Naive thymus-derived CD4-positive, alpha-beta T cell (primary cell): ENCODE measurements at places on chromosomes 16 and 17. TPM values are rescaled to one million over a fixed set of nuclear protein-coding genes. Genes with fewer than 3 reads are reported as not detected.

GRCh38 chr16:81940781-81941560, 70.3 kb downstream of the SDR42E1 start:
- H3K27me3 ChIP-seq: no peaks in the 10 kb centered on the region
- DNase-seq: no peak
- H3K36me3 ChIP-seq: no peaks in the 10 kb centered on the region

Gene CACNG4
- not detected for total RNA-seq

Gene KRT12
- total RNA-seq: not detected

GRCh38 chr16:49521734-49522325, 148.2 kb downstream of the C16orf78 start:
- no peaks in the 10 kb centered on the region for H3K36me3 ChIP-seq
- no peak overlapping the region for H3K4me3 ChIP-seq
- no peaks in the 10 kb centered on the region for H3K4me1 ChIP-seq
- DNase-seq: no peak

Gene ANKRD40CL
- not detected for total RNA-seq

DNA sequence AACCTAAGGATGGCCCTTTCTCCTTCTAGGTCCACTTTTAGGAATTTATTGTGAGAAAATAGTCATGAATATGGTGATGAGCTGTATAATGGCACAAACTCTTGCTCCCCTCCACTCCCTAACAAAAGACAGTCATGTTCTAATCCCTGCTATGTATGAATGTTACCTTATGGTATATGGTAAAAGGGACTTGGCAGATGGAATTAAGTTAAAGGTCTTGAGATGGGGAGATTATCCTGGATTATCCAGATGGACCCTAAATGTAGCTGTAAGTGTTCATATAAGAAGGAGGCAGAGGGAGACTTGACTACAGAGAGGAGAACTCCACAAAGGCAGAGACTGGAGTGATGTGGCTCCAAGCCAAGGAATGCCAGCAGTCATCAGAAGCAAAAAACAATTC, 296.1 kb downstream of the SOX9 start:
- H3K4me1 ChIP-seq: no peaks in the 10 kb centered on the region
- no peak for DNase-seq
- H3K4me3 ChIP-seq: no peak overlapping the region
- H3K27ac ChIP-seq: no peak overlapping the region
- H3K27me3 ChIP-seq: no peaks in the 10 kb centered on the region

Gene TNP2
- not detected for total RNA-seq

- H3K27ac ChIP-seq: no peak overlapping the region
- no peaks in the 10 kb centered on the region for H3K36me3 ChIP-seq
- H3K4me3 ChIP-seq: no peak overlapping the region
- DNase-seq: no peak
- H3K4me1 ChIP-seq: no peaks in the 10 kb centered on the region
- H3K27me3 ChIP-seq: no peaks in the 10 kb centered on the region
These were observed 540.3 kb downstream of the KCNJ2 start for GRCh38 chr17:70709596-70709995.

Gene AIPL1
- not detected for total RNA-seq

Gene PRAC2
- total RNA-seq: not detected

DNA sequence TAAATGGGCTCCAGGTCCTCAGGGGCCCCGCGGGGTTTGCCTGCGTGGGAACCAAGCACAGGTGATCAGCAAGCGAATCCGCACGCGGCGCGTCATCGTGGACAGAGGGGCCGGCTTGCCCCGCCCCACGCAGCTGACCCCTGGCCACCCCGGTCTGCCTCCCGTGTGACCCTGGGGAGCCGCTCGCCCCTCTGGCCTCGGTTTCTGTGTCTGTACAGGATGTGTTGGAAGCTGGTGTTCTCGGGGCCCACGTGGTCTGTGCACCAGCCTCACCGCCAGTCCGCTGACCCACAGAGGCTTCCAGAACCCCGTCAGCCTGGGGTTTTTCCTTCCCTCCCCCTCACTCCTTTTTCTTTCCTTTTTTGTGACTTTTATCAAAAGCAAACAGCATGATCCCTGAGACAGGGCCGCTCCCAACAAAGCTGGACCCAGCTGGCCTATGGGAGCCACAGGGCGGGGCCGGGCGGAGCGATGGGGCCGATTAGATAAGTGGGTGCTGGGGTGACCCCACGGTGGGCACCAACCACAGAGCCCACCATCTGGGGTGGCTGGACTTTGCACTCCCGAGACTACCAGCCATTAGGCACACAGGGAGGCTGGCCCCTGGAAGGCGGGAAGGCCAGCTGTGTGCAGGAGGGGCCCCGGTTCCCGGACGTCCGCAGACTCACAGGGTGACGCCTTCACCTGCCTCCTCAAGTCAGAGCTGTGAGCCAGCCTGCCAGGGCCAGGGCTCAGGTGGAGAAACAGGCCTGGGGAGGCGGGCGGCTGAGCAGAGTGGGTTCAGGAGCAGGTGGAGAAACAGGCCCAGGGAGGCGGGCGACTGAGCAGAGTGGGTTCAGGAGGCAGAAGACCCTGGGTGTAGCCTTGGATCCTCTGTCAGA, 56.0 kb downstream of the ZFPM1 start:
- no peaks in the 10 kb centered on the region for H3K27me3 ChIP-seq
- H3K36me3 ChIP-seq: peaks cover 3% of the 10 kb centered on the region
- DNase-seq: no peak
- H3K4me1 ChIP-seq: peaks cover 3% of the 10 kb centered on the region
- no peak overlapping the region for H3K4me3 ChIP-seq

Gene KRTAP9-2
- not detected for total RNA-seq

Gene TMIGD1
- not detected for total RNA-seq

DNA sequence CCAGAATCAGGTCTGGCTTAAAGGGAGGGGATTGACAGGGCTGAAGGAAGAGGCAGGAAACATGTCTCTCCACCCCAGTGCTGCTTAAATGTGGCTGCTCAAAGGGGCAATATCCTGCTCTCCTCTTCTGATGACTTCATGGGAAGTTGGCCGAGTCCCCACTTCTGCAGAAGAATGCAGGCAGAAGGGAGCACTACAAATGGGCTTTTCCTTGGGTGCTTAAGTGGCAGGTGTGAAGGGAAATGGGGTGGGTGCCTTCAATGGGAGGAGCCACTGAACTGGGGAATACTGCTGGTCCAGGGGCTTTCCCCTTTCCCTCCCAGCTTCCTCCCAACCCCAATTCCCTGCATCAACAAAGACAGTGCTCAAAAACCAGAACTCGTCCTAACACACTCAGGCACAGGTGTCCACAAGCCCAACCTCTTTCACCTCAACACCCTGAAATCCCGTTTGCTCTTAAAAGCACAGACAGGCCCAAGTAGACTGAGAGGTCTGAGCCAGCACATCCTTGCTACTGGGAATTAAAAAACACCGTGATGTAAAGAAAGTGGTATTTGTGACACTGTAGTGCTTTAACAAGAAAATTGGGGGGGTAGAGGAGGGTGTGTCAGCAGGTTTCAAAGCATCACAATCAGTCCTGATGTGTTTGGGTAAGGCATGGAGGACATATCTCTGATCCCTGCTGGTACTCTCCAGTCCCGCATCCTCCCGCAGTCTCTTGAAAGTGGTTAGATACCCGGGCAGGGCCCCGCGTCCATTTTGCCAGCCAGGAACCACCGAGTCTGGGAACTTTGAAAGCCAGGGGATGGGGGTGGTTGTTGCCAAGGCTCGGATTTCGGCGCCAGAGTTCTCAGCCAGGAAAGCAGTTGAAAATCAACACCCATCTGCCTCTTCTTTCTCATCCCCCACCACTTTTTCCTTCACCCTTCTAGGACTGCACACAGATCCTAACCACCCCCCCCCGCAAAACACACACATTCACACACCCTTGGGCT, 1.6 kb downstream of the CA10 start:
- H3K27ac ChIP-seq: no peak overlapping the region
- no peaks in the 10 kb centered on the region for H3K4me1 ChIP-seq
- H3K4me3 ChIP-seq: no peak overlapping the region
- H3K27me3 ChIP-seq: peaks cover 8% of the 10 kb centered on the region

Gene ABCC11
- 0.81 TPM for total RNA-seq

Gene ADORA2B
- not detected for total RNA-seq

Gene CCL1
- not detected for total RNA-seq

Gene MYO15A
- total RNA-seq: 1.2 TPM

Gene PKMYT1
- not detected for total RNA-seq

Gene COPRS
- total RNA-seq: 4.9 TPM

- no peak overlapping the region for H3K27ac ChIP-seq
- H3K4me1 ChIP-seq: no peaks in the 10 kb centered on the region
- no peaks in the 10 kb centered on the region for H3K36me3 ChIP-seq
- H3K27me3 ChIP-seq: no peaks in the 10 kb centered on the region
- H3K4me3 ChIP-seq: no peak overlapping the region
- DNase-seq: no peak
These were observed 106.8 kb upstream of the SEC14L1 start for GRCh38 chr17:77033892-77034404.

DNA sequence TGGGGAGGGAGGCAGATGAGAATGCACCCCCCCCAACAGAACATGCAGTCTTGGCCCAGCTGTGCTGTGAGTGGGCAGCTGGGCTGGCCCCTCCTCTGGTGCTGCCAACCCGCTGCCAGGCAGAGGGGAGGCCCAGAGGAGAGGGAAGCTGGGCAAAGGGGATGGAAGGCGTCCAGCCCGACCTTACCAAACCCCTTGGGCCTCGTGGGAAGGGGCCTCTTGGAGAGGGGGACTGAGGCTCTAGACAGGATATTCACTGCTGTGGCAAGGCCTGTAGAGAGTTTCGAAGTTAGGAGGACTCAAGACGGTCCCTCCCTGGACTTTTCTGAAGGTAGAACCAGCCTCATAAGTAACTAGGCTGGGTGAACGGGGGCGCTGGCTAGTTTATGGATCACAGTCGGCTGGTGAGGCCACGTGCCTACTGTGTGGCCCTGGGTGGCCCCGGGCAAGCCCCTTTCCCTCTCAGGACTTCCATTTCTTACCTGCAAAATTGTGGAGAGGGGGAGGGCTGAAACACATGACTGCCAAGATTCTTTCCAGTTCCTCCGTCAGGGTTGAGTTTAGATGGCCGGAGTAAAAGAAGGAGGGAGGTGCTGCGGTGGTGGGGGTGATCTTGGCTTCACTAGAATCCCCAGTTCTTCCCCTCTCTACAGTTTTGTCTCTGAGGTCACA, 857 bp upstream of the STAT5A start:
- H3K27ac ChIP-seq: peak overlapping the region; percentile 93
- H3K27me3 ChIP-seq: no peaks in the 10 kb centered on the region
- H3K36me3 ChIP-seq: no peaks in the 10 kb centered on the region
- peak overlapping the region; percentile 88 for H3K4me3 ChIP-seq
- peak; percentile 56 for DNase-seq
- H3K4me1 ChIP-seq: peaks cover 24% of the 10 kb centered on the region

Gene TPSD1
- total RNA-seq: not detected

DNA sequence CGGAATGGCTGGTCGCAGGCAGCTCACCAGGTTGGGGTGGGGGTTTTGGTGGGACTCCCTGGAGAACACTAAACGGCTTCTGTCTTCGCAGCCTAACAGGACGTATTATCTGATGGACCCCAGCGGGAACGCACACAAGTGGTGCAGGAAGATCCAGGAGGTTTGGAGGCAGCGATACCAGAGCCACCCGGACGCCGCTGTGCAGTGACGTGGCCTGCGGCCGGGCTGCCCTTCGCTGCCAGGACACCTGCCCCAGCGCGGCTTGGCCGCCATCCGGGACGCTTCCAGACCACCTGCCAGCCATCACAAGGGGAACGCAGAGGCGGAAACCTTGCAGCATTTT, 59.7 kb downstream of the PDPK1 start:
- H3K36me3 ChIP-seq: peaks cover 6% of the 10 kb centered on the region
- H3K27me3 ChIP-seq: no peaks in the 10 kb centered on the region
- no peak for DNase-seq
- H3K4me1 ChIP-seq: peaks cover 10% of the 10 kb centered on the region

GRCh38 chr17:75480281-75480680, 23.8 kb downstream of the TMEM94 start:
- H3K27me3 ChIP-seq: no peaks in the 10 kb centered on the region
- DNase-seq: no peak
- no peaks in the 10 kb centered on the region for H3K36me3 ChIP-seq
- H3K4me1 ChIP-seq: no peaks in the 10 kb centered on the region

Gene RASD1
- total RNA-seq: 1.1 and 1.4 TPM in 2 replicates

DNA sequence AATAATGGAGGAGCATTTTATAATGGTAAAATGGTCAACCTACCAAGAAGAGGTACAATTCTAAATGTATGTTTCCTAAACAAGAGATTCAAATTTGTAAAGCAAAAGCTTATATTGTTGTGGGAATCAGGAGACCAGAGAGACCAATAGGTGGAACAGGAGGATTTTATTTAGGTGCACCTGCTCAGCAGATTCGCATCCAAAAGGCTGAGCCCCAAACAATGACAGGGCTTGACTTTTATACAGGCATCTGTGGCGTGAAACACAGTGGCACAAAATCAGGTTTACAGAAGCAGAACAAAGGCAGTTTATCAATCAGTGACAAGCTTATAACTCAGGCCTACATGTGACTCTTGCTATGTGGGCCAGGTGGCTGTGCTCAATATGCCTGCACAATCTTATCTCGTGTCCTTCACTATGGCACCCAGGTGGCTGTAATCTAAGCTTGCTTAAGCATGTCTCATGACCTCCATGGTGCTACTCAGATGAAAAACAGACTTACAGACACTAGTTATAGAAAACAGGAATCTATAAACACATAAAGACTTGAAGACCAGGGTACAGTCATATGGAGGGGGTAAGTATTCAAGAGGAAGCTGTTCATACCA, 780.2 kb upstream of the CA10 start:
- no peak for DNase-seq
- no peaks in the 10 kb centered on the region for H3K27me3 ChIP-seq
- H3K36me3 ChIP-seq: no peaks in the 10 kb centered on the region
- H3K4me1 ChIP-seq: no peaks in the 10 kb centered on the region
- H3K4me3 ChIP-seq: no peak overlapping the region
- H3K27ac ChIP-seq: no peak overlapping the region

GRCh38 chr16:84215531-84215930, 24.3 kb downstream of the KCNG4 start:
- H3K27me3 ChIP-seq: no peaks in the 10 kb centered on the region
- no peak overlapping the region for H3K27ac ChIP-seq
- H3K36me3 ChIP-seq: no peaks in the 10 kb centered on the region
- DNase-seq: no peak

DNA sequence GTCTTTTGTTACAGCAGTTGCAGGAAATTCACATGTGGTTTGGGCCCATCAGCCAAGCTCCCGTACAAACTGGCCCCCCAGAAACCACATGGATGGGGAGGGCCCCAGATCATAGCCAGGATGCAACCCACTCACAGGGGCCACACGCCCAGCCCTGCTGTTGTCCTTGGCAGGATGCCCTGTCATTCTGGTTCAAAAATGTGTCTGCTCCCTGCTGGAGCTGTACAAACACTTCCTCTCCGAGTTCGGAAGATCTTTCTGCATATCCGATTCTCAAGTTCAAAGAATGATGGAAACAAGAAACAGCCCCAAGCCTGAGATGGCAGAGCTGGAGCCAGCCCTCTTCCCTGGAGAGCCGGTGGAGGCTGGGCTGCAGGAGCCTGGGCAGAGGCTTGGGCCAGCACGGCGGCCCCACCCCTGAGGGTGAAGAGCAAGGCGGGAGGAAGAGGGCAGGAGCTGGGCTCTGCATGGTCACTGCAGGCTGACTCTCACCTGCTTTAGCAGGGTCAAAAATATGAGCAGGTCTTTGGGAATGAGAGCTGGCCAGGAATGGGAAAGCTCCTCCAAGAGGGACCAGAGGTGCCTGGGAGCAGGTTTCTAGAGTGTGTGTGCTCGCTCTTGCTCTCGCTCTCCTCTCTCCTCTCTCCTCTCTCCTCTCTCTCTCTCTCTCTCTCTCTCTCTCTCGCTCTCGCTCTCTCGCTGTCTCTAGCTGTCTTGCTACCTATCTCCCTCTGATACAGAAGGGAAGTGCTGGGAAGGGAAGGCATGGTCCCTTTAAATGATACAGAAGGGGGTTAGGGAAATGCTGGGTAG, 34.7 kb upstream of the ENPP7 start:
- H3K27ac ChIP-seq: no peak overlapping the region
- no peaks in the 10 kb centered on the region for H3K4me1 ChIP-seq
- H3K27me3 ChIP-seq: no peaks in the 10 kb centered on the region
- no peak overlapping the region for H3K4me3 ChIP-seq
- DNase-seq: no peak
- no peaks in the 10 kb centered on the region for H3K36me3 ChIP-seq

Gene PGS1
- 72.4 and 82.0 TPM in 2 replicates for total RNA-seq
